Right lung (tissue), 10 donors: ENCODE measurements at places on chromosomes 1 and 21.

DNA sequence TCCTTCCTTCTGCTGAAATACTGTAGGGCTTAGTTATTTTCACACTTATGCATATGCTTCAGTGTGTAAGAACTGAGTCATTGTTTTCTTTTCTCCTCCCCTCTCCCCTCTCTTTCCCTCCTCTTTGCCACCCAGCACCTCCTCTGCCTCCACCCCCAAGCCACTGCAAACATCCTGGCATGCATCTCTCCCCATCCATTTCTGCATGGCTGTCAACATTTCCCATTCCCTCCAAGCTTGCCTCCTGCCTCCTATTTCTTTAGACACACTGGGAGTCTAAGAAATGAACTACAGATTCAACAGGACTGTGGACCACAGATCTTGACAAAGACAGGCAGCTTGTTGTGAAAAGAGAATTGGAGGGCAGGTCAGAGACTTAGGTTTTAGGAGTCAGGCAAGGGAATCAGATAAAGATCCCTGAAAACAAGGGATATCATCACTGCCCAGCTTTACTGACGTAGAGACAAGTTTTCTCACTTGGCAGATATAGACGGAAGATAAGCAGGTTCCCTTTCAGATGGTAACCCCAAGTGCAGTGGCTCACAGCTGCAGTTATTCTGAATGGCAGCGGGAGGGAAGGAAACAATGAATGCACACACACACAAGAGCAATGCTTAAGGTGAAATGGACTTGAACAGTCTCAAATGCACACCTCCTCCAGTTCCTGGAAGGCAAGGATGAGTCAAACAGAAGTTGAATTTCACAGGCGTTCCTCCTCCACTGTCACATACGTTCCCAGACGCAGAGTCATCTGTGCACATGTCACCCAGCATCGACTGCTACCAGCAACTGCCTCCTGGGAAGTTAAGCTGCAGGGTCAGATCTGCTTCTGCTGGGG, 56.1 kb downstream of the HIVEP3 start:
- no peak for DNase-seq

- no peak for DNase-seq
Observed at GRCh38 chr1:223802032-223802431, 43.7 kb downstream of the TP53BP2 start.

DNA sequence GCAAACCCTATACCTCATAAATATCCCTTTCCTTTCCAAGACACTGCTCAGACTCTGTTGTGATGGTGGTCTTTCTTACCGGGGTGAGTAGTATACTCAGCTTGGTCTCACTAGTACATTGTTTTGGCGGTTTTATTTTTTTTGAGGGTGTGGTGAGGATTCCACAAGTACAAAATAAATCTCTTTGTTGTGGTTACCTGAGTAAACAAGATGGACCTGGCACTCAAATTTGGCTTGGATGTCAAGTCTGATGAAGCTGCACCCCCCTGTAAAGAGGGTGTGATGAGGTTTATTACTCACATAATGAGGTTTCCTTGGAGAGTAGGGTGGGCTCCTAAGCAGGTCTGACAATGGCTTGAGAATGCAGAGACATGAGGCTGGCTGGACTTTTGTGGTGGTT, 68.2 kb upstream of the KCNJ6 start:
- no peak for DNase-seq

GRCh38 chr1:45924736-45925135, 121.3 kb downstream of the MAST2 start:
- no peak for DNase-seq

- no peak for DNase-seq
Observed at GRCh38 chr1:218080863-218081262, 204.2 kb upstream of the RRP15 start.

GRCh38 chr1:244138399-244138798, 87.3 kb downstream of the ZBTB18 start:
- no peak for DNase-seq

GRCh38 chr1:1356166-1356795, 2.1 kb downstream of the MXRA8 start:
- no peak for DNase-seq

DNA sequence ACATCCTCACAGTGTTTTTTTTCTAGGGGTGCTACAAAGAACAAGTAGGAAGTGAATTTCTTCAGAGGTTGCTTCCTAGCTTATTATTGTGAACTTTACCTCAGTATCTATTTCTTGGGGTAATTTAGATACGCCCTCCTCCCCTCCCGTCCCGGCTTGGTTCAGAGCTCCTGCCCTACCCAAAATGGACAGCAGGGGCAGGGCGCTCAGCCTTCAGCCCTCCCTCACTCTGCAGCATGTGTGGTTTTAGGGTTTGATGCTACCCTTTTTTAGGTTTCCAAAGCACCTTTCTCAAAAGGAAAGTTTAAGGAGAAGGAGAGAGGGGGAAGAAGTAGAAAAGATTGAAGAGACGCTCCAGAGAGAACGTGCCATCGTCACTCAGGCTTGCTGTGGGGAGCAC, 16.9 kb upstream of the POGK start:
- no peak for DNase-seq

- no peak for DNase-seq
Observed at GRCh38 chr1:51523931-51524330, 4.9 kb upstream of the EPS15 start.

DNA sequence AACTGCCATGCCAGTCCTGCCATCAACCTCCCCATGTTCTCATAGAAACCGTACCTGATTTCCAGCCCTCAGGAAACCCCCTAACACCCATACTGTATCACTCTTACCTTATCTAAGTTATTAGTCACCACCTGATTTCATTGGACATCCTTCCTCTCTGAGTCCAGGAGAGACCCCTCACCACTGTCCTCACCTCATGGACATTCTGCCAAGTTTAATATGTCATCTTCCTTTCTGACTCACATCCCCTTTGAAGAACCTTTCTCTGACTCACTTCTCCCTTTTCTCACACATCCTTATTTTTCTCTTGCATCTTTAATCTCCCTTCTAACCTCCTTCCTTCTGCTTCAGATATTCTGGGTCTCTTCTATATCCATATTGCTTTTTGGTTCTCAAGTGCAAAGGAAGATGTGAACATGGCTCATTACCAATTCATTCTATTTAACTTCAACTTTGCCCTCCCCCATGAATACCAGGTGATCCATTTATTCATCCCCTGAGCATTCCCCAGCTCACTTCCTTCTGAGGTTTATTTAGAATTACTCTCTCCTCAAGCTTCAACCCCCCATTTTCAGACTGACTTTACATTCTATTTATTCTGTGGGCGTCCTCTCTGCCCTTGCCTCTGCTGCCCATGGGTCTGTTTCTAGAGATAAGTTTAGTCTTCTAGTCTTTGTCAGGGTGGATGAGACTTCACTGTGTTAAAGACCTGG, 206.8 kb upstream of the ESRRG start:
- DNase-seq, result no peak

GRCh38 chr1:179310291-179310690, 16.7 kb downstream of the SOAT1 start:
- DNase-seq, result no peak

GRCh38 chr1:156508205-156508954, 7.8 kb upstream of the MEF2D start:
- no peak for DNase-seq

GRCh38 chr1:178921499-178921898, 50.6 kb upstream of the ANGPTL1 start:
- DNase-seq, result no peak

- DNase-seq, result no peak
Observed at GRCh38 chr1:117544509-117545109, 61.2 kb upstream of the TENT5C start.

GRCh38 chr1:81540216-81540615, 260.5 kb upstream of the ADGRL2 start:
- no peak for DNase-seq

DNA sequence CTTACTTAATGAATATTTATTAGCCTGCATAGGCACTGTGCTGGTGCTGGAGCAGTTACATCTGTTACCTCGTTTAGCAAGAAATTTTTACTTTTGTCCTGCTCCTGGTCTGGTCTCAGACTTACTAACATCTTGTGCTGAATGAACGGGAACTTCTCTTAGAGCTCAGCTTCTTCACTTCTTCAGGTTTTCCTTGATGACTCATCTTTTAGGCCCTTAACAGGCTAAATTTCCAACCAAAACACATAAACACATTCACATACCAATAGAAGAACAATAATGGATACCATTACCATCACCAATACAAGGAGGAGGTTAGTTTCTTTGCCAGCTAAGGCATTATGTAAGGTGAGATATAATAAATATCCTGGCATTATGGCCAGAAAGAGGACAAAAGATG, 68.9 kb downstream of the IFI44 start:
- no peak for DNase-seq

- DNase-seq, result no peak
Observed at GRCh38 chr1:192578144-192578909, 2.8 kb downstream of the RGS1 start.

DNA sequence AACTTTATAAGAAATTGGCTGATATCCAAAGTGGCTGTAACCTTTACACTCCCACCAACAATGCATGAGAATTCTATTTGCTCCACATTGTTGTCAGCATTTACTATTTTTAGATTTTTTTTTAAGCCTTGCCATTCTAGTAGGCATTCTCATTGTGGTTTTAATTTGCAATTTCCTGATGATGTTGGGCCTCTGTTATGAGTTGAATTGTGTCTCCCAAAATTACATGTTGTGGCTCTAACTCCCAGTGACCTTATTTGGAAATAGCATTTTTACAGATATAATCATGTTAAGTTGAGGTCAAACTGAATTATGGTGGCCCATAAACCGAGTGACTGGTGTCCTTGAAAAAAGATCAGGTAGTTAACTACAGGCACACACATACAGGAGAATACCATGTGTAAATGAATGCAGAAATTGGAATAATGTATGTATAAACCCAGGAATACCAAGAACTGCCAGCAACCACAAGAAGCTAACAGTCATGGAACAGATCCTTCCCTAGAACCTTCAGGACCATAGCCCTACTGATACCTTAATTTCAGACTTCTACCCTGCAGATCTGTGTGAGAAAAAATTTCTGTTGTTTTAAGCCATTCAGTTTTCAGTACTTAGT, 348.8 kb upstream of the DAB1 start:
- DNase-seq, result no peak
